ENCODE measurements at places on chromosomes 3 and 15.

DNA sequence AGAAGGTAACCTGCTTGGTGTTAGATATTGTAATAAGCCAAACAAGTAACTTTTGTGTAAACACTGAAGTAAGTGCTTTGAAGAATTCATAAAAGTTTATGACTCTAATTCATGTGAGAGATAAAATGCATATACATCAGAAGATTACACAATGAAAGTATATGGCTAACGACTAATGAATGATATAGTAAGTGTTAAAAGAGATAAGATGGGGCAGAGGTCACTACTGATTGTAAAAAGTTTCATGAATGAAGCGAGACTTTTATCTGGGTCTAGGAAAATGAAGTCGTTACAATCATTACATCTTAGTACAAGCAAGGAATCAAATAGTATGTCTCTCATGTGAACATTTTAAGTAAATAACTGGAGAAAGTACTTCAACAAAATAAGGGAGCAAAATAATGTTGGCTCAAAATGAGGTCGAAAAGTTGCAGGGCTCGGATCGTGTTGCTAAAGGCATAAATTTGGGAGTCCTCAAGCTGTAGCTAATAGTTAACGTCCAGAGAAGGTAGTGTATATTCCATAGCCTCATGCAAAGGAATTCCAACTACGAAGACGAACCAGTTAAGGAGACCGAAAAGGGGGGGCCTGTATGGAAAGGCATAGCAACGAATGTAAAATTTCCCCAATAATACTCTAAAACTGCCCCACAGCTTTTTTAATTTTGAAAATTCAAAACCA, 984 bp upstream of the DUT start:
- peak; percentile 22 for DNase-seq

DNA sequence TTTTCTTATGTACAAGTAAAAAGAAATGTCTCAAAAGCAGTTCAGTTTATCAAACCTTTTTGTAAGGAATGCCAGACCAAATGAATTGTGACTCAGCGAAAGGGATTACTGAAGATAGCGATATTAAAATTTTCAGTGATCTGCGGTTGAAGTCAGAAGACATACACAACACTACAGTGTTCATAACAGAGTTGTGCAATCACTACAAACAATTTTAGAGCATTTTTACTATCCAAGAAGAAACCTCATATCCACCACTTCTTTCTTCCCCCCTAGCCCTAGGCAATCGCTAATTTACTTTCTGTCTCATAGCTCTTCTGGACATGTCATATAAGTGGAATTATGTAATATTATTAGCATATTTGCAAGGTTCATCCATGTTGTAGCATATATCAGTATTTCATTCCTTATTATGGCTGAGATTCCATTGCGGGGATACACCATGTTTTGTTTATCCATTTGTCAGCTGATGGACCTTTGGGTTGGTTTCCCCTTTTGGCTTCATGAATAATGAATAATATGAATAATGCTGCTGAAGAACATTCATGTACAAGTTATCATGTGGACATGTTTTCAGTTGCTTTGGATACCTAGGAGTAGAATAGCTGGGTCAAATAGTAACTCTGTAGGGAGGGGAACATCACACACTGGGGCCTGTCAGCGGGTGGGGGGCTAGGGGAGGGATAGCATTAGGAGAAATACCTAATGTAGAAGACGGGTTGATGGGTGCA, 23.6 kb upstream of the ALPK3 start:
- DNase-seq, result no peak

DNA sequence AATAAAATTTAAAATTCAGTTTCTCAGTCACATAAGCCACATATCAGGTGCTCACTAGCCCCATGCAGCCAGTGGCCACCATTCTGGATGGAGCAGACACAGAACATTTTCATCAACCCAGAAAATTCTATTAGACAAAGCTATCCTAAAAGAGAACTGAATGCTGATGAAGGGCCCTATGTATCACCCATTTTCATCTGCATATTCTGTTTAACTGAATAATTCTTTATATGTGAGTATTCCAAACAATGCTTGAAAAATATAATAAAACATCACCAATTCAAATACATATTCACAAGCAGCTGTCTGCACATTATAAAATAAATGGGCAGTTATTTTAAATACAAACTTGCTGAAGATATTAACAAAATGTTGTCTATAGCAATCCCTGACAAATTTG, 14.2 kb upstream of the CFAP44 start:
- DNase-seq, result no peak

- DNase-seq, result peak; percentile 94
Measured at GRCh38 chr3:1195947-1196346, 103.1 kb downstream of the CNTN6 start.

GRCh38 chr3:15805756-15806266, 8.0 kb upstream of the ANKRD28 start:
- no peak for DNase-seq

DNA sequence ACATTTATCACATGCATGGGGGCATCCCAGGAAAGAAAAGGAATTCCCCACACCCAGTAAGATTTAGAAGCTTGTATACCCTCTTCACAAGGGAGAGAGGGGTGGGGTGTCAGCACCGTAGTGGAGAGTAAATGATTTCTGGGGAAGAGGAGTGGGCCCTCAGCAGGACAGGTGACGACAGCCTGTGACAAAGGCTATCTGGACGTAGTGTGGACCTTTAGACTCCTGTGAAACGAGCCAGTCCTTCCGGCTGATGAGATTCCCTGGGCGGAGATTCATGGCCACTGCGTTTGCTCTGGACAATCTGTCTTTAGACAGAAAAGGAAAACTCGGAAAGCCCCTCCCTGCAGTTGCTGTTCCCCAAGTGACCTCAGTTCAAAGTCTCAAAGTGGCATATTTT, 1.7 kb upstream of the FAM3D start:
- DNase-seq, result no peak

GRCh38 chr3:117837391-117837790, 1127.8 kb downstream of the TUSC7 start:
- DNase-seq, result no peak

DNA sequence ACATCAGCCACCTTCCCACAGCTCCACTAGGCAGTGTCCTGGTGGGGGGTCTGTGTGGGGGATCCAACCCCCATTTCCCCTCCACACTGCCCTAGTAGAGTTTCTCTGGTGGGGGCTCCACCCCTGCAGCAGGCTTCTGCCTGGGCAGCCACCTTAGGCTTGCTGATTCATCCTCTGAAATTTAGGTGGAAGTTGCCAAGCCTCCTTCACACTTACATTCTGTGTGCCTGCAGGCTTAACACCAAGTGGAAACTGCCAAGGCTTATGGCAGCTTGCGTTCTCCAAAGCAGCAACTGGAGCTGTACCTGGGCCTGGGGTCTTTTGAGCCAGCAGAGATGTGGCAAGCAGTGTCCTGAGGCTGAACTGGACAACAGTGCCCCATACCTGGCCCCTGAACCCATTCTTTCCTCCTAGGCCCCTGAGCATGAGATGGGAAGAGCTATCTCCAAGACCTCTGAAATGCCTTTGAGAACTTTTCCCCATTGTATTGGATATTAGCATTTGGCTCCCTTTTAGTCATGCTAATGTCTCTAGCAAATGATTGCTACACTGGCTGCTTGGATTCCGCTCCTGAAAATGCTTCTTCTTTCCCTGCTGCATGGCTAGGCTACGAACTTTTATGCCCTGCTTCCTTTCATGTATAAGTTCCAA, 32.5 kb downstream of the CPN2 start:
- no peak for DNase-seq
